ENCODE measurements at places on chromosomes 12 and 14.

DNA sequence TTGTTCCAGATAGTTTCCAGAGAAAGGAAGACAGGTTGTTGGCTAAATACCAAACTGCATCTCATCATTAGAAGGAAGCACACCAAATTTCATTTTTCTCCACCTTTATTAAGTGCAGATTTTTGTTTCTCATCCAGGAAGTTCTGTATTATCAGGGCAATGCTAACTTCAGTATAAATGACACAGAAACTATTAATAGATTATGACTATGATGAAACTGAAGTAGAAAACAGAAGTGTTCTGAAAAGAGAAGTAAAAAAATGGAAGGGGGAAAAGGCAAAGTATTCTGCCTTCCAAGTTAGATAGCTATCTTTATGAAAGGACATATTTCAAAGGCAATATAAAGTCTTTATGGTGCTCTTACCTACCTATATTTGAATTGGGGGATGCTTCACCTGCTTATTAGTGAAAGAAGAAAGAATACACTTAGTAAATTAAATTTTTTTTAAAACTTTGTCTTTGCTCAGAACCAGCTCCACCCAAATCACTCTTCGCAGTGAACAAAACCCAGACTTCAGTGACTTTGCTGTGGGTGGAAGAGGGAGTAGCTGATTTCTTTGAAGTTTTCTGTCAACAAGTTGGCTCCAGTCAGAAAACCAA lies 223.9 kb downstream of the PTPRO start:
- DNase-seq: no peak

- no peak for DNase-seq
These were observed 309.9 kb downstream of the BCL11B start for GRCh38 chr14:98962118-98962517.

DNA sequence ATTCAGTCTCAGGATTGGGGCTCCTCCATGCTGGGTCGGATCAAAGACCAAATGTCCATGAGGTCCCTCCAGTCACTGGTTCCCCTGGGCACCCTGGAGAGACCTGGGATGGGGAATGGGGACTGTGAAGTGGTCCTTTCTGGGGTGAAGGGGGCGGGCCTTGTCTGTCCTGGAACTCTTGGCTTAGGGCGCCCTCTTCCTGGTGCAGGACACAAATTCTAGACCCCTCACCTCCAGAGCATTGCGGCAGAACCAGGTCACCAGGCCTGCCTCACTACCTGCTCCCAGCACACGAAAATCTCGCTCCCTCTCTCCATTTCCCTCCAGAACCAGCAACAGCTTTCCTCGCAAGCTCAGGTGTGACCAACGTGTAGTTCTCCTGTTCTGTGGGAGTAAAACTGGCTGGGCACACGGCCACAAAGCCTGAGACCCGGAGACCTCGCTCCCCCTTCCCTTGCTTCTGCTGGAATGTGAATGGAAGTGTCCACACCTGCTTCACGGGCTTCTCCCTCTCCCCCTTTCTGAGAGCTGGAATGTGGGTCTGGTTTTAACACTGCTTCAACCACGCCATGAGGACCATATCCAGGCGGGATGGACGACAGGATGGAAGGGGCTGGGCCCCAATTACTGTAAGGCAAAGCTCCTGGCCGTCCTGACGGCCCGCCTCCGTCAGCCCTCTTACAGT lies 112.7 kb downstream of the SCARB1 start:
- no peak for DNase-seq

DNA sequence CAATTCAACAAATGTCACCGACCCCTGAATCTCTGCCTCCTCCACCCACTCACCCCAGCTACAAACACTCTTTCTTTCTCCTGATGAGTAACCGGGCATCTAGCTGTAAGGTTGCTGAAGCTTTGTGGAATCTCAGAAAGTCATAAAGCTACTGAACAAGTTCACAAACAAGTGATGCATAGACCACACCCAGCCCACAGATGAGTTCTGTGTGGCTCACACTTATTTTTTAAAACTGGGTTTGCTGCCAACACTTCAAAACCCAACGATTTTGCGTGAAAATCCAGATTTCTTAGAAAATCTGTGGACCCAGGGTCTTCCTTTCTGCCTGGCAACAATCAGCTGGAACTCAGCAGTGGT lies 96.1 kb downstream of the APAF1 start:
- DNase-seq: peak; percentile 64

GRCh38 chr12:75842090-75842489 lies 189.5 kb downstream of the PHLDA1 start:
- DNase-seq: no peak

DNA sequence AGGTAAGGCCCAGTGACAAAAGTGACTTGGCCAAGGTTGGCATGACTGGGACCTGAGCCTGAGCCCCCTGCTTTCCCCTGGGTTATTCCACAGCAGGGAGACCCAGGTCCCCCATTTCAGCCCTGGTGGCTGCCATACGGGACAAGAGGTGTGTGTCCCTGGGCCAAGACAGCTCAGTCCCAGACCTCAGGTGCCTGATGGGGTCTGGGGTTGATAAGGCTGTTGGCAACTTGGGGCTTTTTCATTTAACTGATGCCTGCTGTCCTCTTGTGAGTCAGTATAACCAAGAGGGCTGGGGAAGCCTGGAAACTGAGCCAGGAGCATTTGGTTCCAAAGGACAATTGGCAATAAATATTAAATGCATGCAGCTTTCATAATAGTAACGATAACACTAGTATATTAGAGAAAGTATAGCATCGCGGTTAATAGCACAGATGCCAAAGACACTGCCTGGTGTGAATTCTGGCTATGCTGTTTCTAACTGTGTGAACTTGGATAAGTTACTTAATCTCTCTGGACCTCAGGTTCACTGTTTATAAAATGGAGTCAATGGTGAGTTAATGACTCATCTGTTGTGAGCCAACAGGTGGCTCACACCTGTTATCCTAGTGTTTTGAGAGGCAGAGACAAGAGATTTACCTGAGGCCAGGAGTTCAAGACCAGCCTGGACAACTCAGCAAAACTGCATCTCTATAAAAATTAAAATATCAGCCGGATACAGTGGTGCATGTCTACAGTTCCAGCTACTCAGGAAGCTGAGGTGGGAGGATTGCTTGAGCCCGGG lies 898 bp downstream of the SDSL start:
- no peak for DNase-seq

DNA sequence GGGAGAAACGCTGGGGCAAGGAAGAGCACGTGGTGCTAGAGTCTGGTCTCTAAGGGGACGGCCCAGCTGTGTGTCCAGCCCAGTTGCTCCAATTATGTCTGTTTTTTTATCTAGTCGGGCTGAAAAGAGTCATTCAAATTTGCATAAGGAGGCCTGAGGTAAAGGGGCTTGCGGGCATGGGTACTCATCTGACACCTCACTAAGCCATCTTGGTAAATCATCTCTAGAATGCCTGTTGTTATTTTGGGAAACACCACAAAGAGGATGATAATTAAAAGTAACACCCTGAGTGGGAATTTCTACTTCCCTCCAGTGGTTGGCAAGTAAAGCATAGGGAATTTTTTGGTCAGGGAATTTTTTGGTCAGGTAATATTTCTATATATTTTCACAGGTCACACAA lies 196.1 kb upstream of the ALG10B start:
- DNase-seq: no peak

DNA sequence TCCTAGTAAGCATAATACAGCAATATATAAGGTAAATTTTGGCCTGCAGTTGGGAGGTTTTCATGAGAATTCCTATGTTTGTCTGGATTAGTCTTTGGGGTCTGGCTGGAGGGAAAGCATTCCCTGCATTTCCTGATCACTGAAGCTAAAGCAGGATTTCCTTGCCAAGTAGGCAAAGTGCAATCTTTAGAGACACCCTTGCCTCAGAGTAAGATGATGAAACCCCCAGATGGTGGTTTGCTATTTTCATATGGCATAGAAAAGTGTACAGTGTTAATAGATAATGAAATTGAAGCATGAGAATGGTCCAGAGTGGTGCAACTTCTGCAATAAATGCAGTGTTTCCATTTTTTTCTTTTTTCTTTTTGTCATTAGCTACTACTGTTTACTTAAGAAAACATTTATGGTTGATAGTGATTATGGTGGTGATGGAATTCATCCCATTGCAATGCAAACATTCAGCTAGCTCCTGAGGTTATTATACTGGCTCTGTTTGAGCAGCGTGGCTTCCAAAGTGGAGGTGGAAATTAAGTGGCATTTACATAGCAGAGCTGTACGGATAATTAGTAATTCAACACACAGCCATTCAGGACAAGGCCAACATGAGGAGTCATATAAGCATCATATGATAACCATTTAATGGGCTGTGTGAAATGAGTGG lies 276.3 kb downstream of the DUSP6 start:
- DNase-seq: no peak

GRCh38 chr12:95003921-95004272 lies 400 bp upstream of the NDUFA12 start:
- DNase-seq: no peak

DNA sequence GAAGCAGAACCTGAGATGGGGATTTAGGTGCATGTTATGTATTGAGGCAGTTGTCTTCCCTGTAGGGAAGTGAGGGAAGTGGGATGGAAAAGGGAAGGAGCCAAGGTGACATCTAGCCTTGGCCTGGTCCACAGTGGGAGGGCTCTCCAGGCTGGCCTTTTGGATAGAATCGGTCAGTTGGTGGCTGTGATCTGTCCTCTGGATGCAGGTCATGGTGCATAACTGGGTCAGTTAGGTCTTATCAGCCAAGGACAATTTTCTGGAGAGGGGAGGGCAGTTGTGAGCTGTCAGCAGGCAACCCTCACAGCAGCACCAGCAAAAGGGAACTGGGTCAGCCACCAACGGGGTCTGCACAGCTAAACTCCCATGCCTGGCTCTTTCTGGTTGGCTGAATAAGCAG lies 9.6 kb downstream of the SERPINA12 start:
- DNase-seq: no peak

- DNase-seq: no peak
These were observed 93.5 kb downstream of the GRIN2B start for GRCh38 chr12:13887779-13888388.

- no peak for DNase-seq
These were observed 64.5 kb downstream of the MED13L start for GRCh38 chr12:116213014-116213413.

GRCh38 chr12:12983420-12984035 lies 16.5 kb downstream of the HEBP1 start:
- DNase-seq: no peak

DNA sequence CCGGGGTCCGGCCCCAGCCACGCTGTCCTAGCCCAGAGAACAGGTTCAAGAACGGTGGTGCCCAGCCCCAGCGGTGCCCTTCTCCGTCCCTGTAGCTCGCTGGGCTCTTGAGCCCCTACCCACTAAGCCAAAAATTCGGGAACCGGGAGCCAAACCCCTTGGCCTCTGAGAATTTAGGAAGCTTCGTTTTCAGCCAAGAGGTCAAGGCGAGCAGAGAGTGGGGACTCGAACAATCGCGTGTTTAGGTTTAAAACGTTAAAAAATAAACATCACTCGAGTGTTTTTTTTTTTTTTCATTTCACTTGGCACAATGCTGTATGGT lies 6.2 kb downstream of the SIX1 start:
- DNase-seq: no peak

- no peak for DNase-seq
These were observed 16.3 kb downstream of the TMEM119 start for GRCh38 chr12:108581311-108582227.
